ENCODE measurements at places on chromosomes 2 and 18. TPM values are rescaled to one million over a fixed set of nuclear protein-coding genes. Genes with fewer than 3 reads are reported as not detected.

DNA sequence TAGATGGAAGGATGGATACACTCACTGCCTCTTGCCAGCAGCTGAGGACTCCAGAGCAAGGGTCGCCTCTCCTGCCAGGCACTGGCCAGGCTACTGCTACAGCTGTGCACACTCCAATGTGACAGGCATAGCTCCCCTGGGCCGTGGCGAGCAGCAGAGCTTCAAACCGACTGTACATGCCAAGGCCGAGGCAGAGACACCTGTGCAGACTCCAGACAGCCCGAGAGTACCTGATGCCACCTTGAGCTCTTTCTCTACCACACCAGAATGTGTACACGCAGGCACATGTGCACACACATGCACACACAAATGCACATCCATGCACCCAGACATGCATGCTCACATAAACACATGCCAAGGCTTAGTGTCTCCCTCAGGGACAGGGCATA lies 508.3 kb upstream of the MYT1L start:
- DNase-seq: no peak

- no peak for DNase-seq
Observed at GRCh38 chr2:62119311-62119974, 76.5 kb upstream of the B3GNT2 start.

- no peak for DNase-seq
Observed at GRCh38 chr2:197383825-197384224, 51.0 kb downstream of the SF3B1 start.

DNA sequence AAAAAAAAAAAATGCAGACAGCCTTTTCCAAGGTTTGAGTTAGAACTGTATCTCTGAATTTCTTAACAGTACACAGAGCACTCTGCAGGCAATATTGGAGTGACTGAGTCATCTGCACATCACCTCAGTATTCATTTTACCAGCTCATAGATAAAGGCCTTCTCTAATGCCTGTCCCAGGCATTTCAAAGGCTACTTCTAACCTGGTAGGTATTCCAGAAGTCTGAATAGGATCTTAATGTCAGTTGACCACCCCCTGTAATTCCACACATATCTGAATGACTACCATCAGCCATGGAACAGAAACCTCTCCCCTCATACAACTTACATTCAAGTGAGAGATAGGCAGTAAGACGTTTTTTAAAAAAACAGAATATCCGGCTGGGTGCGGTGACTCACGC lies 9.0 kb downstream of the METTL21A start:
- no peak for DNase-seq

DNA sequence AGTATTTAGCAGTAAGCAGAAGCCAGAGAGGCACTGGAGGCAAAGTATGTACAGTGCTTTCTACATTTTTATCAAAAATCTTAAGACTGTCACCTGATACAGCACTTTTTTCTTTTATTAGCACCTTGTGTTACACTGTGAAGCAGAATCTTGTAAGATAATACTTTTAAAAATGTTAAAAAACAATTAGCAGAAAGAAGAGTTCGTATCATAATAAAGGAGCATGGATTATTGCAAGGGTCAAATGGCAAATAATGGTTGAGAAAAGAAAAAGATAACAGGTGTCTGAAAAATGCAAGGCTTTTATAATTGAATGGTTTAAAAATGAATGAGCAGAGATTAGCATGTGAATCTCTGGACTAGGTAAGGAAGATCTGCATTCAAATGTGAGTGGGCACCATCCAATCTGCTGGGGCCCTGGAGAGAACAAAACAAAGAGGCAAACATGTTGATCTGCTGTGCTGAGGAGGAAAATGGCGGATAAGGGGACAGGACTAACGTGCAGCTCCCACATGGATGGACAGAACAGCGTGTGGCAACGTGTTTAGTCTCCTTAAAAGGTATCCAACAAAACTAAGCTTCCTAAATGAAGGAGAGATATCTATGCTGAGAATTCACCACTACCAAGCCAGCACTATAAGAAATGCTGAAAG lies 9.5 kb downstream of the CEBPZOS start:
- DNase-seq: no peak

GRCh38 chr2:190781604-190782198 lies 98.9 kb upstream of the GLS start:
- DNase-seq: peak; percentile 73

- peak; percentile 63 for DNase-seq
Observed at GRCh38 chr2:172710584-172711047, 25.0 kb upstream of the RAPGEF4 start.

DNA sequence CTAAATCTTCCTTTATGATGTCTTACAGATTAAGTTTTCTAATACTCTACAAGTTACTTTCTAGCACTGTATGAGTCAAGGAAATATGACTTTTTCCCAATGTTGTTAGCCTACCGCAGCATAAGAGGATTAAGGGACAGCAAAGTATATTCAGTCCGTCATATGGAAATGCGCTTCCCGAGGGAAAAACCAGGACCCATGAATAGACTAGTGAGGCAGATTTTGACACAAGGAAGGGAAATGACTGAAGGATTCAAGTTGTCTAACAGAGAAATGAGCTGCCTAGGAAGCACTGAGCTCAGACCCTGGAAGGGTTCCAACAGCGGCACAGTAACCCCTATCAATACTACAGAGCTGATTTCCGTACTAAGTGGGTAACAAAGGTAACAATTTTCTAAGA lies 12.0 kb downstream of the SEPTIN10 start:
- no peak for DNase-seq

- no peak for DNase-seq
Observed at GRCh38 chr18:3675994-3676393, 226.0 kb downstream of the TGIF1 start.

DNA sequence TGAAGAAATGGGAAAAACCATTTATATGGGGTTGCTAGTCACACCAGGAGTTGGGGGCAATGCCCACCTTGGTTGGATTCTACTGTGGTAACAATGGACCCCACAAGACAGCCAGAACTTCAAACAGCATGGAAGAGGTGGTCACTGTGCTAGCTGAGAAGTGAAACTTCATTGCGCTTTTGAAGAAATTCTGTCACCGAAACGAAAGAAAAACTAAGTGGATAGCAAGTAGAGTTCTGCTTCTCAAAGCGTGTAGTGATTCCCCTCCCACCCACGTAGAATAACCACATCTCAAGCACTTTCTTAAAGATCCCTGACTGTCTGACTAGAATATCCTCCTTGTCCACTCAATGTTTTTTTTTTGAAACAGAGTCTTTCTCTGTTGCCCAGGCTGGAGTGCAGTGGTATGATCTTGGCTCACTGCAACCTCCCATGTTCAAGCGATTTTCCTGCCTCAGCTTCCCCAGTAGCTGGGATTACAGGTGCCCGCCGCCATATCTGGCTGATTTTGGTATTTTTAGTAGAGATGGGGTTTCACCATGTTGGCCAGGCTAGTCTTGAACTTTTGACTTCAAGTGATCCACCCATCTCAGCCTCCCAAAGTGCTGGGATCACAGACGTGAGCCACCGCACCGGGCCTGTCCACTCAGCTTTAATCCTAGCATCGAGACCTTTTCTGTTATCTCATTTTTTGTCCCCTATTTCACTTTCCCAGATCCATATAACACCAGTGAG lies 30.1 kb upstream of the CCL20 start:
- no peak for DNase-seq

DNA sequence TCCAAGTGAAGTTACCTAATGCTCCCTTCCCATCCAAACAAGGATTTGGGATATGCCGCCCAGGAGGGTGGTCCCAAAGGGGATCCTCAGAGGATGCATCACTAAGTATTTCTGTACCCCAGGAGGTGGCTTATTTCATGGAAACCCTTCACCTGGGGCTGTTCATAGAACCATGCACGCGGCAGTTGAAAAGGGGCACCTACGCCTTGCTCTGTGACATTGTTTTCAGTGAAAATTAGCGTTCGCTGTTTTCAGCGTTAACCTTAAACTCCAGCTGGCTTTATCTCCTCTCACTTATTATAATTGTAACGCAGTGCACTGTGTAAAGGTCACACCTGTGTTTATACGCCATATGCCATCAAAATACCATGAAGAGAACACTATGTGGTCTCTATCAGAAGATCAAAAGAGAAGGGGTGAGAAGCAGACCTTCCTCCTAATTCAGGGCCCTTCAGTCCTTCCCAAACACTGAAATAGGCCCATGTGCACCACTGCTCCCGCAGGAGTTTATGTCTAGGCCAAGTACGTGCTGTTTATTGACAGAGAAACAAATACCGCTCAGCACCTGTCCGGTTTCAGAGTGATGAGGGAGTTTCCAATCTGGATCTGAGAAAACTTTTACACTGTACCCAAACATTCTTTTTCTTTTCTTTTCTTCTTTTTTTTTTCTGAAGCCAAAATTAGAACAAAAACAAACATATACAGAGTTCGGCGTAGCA lies 162.1 kb downstream of the BCL2 start:
- no peak for DNase-seq

DNA sequence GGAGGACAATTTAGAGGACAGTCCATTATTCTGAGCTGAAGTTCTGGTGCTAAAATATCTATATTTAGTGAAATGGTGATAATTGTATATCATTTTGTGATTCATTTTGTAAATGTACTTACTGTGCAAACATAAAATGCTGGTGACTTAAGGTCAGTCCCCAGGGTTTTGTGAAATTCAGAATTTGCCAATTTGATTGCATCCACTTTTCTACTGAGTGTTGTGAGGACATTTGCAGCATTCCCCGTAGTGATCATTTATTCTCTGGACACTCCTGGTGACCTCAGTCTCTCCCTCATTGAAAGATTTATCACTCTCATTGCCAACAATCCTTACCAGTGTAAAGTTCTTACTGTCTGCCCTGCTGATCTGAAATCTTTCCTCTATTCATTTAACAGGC lies 98.2 kb downstream of the SOCS6 start:
- DNase-seq: no peak

DNA sequence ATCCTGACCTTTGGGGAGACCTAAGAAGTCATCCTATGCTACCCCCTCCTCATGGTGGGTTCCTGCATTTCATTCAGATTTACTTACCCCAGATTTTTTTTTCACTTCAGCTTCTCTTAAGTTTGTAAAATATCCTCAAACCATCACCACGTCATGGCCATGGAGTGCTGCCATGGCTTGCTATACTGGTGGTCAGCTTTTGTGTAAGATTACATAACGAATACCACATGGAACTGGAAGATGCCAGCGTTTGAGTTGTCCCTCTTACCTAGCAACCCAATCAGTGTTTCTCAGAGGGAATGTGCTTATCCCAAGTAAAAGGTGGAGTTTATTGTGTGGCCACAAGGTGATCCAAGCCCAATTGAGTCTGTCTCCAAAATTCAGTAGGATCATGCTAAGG lies 148.6 kb upstream of the ALPP start:
- no peak for DNase-seq

DNA sequence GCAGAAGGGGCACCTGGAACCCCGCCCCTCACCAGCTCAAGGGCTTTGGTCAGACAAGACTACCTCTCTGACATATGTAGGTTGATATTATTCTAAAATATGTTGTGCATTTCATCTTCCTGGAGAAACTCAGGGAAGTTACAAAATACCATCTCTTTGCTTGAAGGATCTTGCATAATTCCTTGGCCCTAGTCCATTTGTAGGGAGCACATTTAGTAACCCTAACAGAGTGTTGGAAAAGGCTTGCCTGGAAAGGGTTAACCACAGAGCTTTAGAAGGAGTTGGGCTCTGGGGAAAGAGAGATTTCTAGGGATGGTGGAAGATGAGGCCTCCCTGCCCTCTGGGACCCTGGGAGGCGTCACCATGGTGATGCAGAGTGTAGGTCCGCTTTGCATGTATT lies 143.0 kb upstream of the SLC1A4 start:
- no peak for DNase-seq

DNA sequence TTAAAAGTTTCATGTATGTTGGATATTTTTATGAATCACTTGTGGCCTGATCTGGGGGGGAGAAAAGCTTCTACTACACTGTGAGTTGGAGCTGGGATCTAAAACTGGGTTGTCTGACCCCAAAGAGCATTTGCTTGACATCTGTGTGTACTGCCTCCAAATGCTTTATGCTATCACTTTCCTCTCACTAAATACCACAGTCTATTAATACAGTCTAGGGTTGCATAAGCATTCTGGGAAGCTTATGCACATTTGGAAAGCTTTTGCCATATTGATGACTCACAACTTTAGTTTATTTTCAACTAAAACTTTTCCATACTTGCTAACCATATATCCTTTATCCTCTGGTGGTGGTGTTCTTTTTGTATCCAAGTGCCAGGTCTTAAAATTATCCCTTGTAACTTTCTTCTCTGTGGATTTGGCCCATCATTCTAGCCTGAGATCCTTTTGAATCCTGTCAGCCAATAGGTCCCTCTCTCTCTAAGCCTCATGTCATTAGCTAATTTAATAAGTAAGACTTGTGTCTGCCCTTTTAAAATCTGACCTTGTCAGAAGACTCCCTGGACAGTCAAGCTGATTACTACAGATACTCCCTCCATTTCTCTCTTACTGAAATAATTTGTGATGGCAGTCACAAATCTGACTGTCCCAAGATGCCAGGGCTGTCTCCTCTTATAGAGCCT lies 72.7 kb downstream of the NXPH2 start:
- DNase-seq: no peak

GRCh38 chr2:192150166-192150565 lies 44.6 kb downstream of the TMEFF2 start:
- DNase-seq: no peak

GRCh38 chr2:20048488-20049448 lies 2.7 kb downstream of the LAPTM4A start:
- no peak for DNase-seq

DNA sequence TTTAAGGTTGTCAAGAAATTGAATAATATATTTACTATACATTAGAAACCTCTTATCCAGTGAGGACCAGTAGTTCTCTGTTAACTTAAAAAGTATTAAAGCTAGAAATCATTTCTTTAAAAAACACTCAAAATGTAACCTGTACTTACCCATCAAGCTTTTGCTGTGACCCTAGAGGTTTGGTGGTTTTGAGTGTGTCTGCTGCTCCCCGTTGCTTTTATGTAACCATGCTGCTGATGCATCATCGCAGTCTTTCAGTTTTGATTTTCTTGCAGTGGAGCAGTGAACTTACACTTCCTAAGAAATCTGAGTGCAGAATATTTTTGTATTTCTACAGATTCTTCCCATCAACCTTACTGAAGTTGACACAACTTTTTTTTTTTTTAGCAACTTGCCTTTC lies 34.2 kb downstream of the MRPS9 start:
- no peak for DNase-seq

- no peak for DNase-seq
Observed at GRCh38 chr18:42196651-42197050, 241.6 kb downstream of the PIK3C3 start.

DNA sequence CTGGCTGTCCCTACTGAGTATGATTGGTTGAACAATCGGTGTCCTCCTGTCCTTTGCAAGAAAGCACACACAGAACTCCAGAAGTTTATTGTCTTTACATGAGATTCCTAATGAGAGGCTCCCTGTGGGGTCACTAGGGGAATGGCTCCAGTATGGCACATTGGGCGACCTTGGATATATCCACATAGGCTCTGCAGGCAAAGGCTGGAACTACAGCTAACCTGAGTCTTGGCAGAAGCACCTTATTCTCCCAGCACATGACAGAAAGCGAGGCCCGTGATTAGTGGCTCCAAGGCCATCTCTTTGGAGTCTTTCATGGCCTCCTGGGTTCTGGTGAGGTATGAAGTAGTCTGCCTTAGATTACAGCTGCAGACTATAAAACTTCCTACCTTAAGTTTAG lies 49.0 kb downstream of the ZDBF2 start:
- DNase-seq: peak; percentile 6

CD8A gene
- 0.10 TPM for total RNA-seq

HRH4 gene
- total RNA-seq: not detected

THSD7B gene
- 0.18 TPM for total RNA-seq

LONRF2 gene
- total RNA-seq: not detected

EFEMP1 gene
- total RNA-seq: 0.06 TPM

CLEC4F gene
- not detected for total RNA-seq

DYNAP gene
- not detected for total RNA-seq

MYO5B gene
- 39.1 TPM for total RNA-seq

TMEM18 gene
- total RNA-seq: 20.0 TPM

CNDP1 gene
- not detected for total RNA-seq

DCC gene
- 0.35 TPM for total RNA-seq

REG3A gene
- not detected for total RNA-seq

CHRNG gene
- 36.6 TPM for total RNA-seq
